Endodermal cell (in vitro differentiated cells): ENCODE measurements at places on chromosomes 11 and 22. TPM values are rescaled to one million over a fixed set of nuclear protein-coding genes. Genes with fewer than 3 reads are reported as not detected.

The MS4A14 gene
- total RNA-seq: not detected in 3 replicates

The KRTAP5-8 gene
- not detected in 3 replicates for total RNA-seq

DNA sequence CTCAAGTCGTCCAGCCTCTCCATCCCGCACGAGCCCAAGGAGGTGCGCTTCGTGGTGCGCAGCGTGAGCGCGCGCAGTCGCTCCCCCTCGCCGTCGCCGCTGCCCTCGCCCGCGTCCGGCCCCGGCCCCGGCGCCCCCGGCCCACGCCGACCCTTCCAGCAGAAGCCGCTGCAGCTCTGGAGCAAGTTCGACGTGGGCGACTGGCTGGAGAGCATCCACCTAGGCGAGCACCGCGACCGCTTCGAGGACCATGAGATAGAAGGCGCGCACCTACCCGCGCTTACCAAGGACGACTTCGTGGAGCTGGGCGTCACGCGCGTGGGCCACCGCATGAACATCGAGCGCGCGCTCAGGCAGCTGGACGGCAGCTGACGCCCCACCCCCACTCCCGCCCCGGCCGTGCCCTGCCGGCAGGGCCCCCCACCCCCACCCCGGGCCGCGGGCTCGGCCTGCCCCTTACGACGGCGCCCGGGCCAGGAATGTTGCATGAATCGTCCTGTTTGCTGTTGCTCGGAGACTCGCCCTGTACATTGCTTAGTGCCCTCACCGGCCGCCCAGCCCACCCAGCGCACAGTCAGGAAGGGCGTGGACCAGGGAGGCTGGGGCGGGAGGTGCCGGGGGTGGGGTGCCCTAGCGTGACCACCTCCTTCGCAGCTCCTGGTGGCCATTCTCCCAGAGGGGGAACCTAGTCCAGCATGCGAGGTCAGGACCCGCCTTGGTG is 6.9 kb upstream of the ACR start:
- H3K4me3 ChIP-seq: no peak overlapping the region
- DNase-seq: no peak
- H3K4me1 ChIP-seq: no peaks in the 10 kb centered on the region
- no peak overlapping the region for H3K27ac ChIP-seq
- peaks cover 10% of the 10 kb centered on the region for H3K27me3 ChIP-seq
- peaks cover 4% of the 10 kb centered on the region for H3K36me3 ChIP-seq

DNA sequence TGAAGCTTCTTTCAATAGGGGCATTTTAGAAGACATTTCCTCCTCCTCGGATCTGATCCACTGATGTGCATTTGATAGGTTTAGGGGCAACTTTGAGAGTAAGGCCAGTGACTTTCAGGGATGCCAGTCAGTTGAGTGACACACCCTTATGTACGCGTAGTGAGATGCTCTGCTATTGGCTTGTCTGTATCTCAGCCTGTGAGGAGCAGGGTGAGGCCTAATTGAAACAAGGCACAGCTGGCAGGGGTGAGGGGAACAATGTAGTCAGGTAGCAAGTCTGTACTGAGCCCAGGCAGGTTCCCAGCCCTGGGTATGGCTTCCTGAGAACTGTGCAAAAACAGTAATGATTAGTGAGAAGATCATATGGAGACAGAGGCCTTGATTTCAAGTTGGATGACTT is 61.5 kb downstream of the STIM1 start:
- H3K36me3 ChIP-seq: no peaks in the 10 kb centered on the region
- no peak for DNase-seq
- no peak overlapping the region for H3K27ac ChIP-seq

- no peaks in the 10 kb centered on the region for H3K4me1 ChIP-seq
- no peak overlapping the region for H3K27ac ChIP-seq
- H3K4me3 ChIP-seq: no peak overlapping the region
- H3K27me3 ChIP-seq: no peaks in the 10 kb centered on the region
- H3K36me3 ChIP-seq: peaks cover 22% of the 10 kb centered on the region
- DNase-seq: no peak
Measured at GRCh38 chr11:46367916-46368267, 13.6 kb upstream of the MDK start.

- no peak overlapping the region for H3K4me3 ChIP-seq
- H3K27me3 ChIP-seq: no peaks in the 10 kb centered on the region
- H3K27ac ChIP-seq: no peak overlapping the region
- peaks cover 31% of the 10 kb centered on the region for H3K36me3 ChIP-seq
Measured at GRCh38 chr11:65446446-65447277, 24.1 kb downstream of the NEAT1 start.
